ENCODE measurements at places on chromosomes 7 and 10.

DNA sequence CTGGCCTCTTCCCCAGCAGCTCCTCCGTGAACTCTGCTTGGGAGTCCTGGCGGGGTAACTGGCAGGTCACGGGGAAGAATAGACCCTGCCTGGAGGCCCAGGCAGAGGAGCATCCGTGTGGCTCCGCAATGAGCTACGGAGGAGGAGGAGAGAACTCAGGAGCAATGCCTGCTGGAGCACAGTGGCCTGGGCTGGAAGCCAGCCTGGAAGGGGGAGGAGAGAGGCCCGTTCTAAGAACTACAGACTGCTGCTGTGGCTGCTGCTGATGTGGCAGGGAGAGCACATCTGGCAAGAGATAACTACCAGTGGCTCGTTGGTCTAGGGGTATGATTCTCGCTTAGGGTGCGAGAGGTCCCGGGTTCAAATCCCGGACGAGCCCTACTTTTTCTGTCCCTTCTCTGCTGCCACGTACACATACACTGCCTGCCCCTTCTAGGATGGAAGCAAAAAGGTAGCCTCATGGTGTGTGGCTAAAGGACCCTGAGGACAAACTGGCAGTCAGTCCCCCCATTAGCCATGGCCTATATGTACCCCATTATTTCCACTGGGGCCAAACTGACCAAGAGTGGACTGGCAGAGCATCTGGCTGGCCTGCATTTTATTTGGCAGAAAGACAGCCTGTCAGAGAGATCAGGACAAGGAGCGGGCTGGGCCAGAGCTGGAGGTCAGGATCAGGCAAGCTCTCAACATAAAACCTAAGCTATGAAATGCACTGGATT lies 7.7 kb upstream of the OPN1SW start:
- no peak for DNase-seq

DNA sequence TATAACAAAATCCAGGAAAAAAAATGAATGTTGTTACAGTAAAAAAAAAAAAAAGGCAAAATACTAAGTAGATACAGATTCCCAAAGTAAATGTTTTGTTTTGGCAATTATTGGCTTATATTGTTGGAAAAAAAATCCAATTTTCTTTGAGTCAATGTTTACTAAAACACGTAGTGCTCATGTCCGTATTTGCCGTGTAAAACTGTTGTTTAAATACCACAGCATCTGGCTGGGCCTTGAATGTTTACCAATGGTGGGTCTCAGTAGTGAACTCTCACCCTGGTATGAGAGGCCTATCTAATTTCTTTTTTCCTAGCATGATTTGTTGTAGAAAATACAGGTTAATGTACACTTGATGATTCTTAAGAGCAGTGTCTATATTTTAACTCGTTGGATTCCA lies 41.4 kb upstream of the SLC26A5 start:
- no peak for DNase-seq

GRCh38 chr7:97847791-97848190 lies 24.4 kb downstream of the ASNS start:
- DNase-seq: no peak

- DNase-seq: peak; percentile 81
These were observed at the start of gene ZNF775 for GRCh38 chr7:150378853-150379440. Gene ZNF775 (plus strand): TSS chr7:150379330. CDS start chr7:150388471, 9,141 bp downstream.
